ENCODE measurements at places on chromosomes 4 and X. TPM values are rescaled to one million over a fixed set of nuclear protein-coding genes. Genes with fewer than 3 reads are reported as not detected.

FAM241A gene
- total RNA-seq: 0.54 TPM

MTMR1 gene
- 13.7 TPM for total RNA-seq

TGIF2LX gene
- not detected for total RNA-seq

PDK3 gene
- total RNA-seq: 8.8 TPM

FAM133A gene
- 4.8 TPM for total RNA-seq

CBLL2 gene
- not detected for total RNA-seq

AKAP14 gene
- not detected for total RNA-seq

HOPX gene
- 0.30 TPM for total RNA-seq

PCDH18 gene
- total RNA-seq: 17.4 TPM

MAGEB2 gene
- total RNA-seq: not detected

HSFX3 gene
- not detected for total RNA-seq

AMER1 gene
- total RNA-seq: 7.3 TPM

N4BP2 gene
- total RNA-seq: 29.2 TPM

CABS1 gene
- 0.35 TPM for total RNA-seq

TEX13D gene
- 0.52 TPM for total RNA-seq

ABCE1 gene
- 65.3 TPM for total RNA-seq

CXCL1 gene
- 2.7 TPM for total RNA-seq

SLC9B1 gene
- 11.8 TPM for total RNA-seq

MFAP3L gene
- 15.1 TPM for total RNA-seq

PDCL2 gene
- not detected for total RNA-seq

CT45A3 gene
- not detected for total RNA-seq

NDST3 gene
- 3.0 TPM for total RNA-seq

CFAP299 gene
- 0.56 TPM for total RNA-seq

Data from motor neuron (in vitro differentiated cells).